ENCODE measurements at places on chromosomes 4 and X. TPM values are rescaled to one million over a fixed set of nuclear protein-coding genes. Genes with fewer than 3 reads are reported as not detected.

DNA sequence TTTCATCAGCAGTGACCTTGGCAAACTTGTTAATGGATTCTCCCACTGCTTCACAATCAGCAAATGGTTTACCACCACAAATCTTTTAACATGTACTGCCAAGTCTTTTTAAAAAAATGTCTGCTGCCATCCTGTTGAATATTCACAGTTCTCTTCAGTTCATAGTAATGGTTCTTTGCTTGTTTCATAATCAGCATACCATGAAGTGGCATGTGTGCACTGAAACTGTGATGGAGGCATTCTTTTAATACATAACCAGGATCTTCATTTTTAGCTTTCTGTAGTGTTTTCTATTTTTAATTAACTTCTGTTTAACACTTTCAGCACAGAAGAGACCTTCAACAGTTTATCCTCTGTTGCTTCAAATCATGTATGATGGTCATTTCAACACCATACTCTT is 230.1 kb upstream of the ARSJ start:
- no peak for DNase-seq

DNA sequence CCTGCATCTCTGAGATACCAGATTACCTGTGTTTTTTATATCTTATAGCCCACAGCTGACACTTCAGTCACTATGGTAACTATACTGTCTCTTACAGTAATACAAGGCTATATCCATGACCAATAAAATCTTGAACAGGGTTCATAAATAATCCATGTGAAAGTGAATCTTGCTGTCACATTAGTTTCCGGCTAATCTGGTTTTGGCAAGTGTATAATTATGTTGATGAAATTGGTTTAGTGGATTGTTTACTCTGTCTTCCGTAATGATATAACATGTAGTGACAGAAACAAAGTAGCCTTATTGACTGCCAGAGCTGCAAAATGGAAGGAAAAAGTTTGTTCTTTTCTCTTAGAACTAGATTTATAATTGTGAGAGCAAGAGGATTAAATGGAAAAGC is 686.6 kb upstream of the PABPC4L start:
- no peak for DNase-seq

DNA sequence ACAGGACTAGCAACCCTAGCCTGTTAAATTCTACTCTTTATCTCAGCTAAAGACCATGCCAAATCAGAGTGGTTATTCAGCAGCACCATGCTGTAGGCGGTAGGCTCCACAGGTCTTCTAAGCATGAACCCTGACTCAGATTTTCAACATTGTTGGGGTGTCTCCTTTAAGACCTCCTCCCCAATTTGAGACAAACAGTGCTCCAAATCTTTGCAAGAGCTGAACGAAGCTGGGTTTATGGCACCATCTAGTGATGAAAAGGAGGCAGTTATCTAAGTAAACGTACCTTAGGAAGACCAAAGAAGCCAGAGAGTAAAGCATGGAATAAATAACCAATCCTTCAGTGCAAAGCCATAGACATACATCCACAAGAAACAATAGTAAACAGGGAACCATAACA is 334.5 kb upstream of the SLC7A11 start:
- DNase-seq = no peak

- peak; percentile 76 for DNase-seq
These were observed 15.0 kb downstream of the SCARB2 start for GRCh38 chr4:76198411-76199237.

GRCh38 chrX:133415276-133416105 is at the start of gene GPC4:
TSS of gene GPC4 (minus strand) at chrX:133415489. CDS start at chrX:133414965, 524 bp downstream.
- DNase-seq = peak; percentile 40

DNA sequence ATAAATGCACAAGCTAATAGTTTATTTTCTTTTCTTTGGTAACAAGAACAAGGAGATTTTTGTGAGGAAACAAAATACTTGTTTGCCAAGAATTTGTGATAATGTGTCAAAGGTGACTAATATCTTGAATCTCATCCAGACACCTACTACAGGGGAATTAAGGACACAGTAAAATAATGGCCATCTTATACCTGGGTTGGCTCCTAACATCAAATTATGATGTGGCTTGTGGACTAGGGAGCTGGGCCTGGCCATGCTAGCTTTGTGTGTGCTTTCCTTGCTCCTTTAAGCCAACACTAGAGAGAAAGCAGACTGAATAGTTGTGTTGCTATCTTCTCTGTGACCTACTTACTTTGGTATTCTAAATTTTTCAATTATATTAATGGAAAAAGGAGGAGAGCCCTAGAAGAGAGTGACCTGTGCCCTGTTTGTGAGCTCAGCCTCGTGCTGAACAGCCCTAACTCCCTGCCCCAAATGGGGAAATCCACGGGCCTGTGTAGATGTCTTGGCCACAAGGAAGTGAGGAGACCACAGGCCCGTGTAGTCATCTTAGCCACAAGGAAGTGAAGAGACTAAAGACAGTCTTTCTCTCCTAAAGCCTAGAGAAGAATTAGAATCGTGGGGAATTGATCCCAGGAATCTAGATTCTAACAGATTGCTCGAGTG is 23.3 kb downstream of the ARHGAP24 start:
- DNase-seq = no peak

- DNase-seq = no peak
These were observed 201.3 kb upstream of the GNPDA2 start for GRCh38 chr4:44927399-44928380.

- peak; percentile 92 for DNase-seq
These were observed at the start of gene MAGED1 for GRCh38 chrX:51892921-51893745. TSS of gene MAGED1 (plus strand) at chrX:51893623. CDS start at chrX:51894305, 682 bp downstream.

GRCh38 chrX:45771560-45772340 is 571.1 kb upstream of the DIPK2B start:
- no peak for DNase-seq

DNA sequence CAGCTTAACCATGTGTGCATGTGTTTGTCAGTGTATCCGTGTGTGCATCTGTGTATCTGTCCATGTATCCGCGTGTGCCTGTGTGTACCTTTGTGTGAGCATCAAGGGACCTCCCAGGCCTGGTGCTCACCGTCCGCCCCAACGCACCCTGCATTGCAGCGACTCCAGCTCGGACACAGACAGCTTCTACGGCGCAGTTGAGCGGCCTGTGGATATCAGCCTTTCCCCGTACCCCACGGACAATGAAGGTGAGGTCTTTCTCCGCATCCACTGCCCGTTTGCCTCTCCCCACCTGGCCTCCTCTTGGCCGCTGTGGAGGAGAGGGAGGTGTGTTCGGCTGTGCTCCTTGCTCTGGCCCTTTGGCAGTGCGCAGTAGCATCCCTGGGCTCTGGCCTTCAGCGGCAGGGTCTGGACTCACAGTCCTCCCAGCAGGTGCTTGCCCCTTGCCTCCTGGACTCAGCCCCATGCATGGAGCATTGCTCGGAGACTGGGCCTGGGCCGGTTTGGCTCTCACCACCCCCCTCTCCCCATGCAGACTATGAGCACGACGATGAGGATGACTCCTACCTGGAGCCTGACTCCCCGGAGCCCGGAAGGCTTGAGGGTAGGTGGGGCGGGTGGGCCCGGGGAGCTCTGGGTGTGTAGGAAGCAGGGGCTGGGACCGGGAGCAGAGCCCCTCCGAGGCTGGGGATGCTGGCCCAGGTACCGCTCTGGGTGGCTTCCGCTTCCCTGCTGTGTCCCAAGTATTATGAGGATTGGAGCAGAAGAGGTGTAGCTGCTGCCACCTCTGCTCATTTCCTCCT is 16.4 kb upstream of the ADD1 start:
- peak; percentile 45 for DNase-seq

DNA sequence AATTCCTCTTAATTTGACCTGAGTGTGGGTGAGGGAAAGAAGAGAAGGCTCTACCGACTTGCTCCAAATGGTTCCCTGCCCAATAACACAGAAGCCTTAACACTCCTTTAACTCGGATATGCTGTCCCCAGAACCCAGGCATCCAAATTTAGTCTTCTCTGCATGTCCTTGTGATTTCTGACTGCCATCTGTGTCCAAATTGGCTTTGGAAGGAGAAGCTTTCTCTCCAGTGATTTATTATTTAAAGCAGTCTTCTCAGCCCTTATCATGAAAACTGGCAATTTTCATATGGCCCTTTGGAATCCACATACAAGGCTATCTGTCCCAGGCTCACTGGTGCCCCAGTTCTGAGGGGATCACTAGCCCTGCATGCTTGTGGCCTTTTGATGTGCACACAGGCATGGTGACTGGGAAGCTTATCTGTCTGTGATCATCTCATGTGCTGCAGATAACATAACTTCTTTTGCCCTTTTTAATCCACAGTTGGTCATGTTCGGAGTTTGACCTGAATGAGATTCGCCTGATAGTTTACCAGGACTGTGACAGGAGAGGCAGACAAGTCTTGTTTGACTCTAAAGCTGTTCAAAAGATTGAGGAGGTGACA is 56.7 kb downstream of the FNIP2 start:
- no peak for DNase-seq

GRCh38 chr4:3342182-3342854 is 49.5 kb downstream of the RGS12 start:
- no peak for DNase-seq

- DNase-seq = no peak
These were observed 81.5 kb upstream of the F9 start for GRCh38 chrX:139448996-139449395.

DNA sequence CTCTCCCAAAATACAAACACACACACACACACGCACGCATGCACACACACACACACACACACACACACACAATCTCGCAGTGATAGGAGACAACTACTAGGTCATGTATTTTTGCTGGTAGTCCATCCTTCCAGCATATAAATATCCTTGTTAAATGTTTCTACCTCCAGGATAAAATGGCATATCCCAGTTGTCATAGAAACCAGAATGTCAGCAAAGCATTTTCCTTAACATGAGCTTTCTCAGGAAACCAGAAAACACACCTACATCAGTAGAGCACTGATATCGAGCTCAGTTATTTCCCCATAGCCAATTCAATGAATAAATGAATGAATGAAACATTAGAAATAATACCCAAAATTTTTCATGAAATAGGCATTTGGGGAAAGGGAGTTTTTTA is 115.7 kb downstream of the PWWP3B start:
- DNase-seq = no peak

GRCh38 chr4:93918856-93919255 is 90.3 kb downstream of the ATOH1 start:
- DNase-seq = no peak

GRCh38 chrX:65821721-65822496 is 154.5 kb downstream of the MSN start:
- no peak for DNase-seq

GRCh38 chrX:10098270-10098713 is 58.5 kb upstream of the CLCN4 start:
- no peak for DNase-seq

GRCh38 chr4:11178433-11178832 is 250.3 kb downstream of the HS3ST1 start:
- no peak for DNase-seq

DNA sequence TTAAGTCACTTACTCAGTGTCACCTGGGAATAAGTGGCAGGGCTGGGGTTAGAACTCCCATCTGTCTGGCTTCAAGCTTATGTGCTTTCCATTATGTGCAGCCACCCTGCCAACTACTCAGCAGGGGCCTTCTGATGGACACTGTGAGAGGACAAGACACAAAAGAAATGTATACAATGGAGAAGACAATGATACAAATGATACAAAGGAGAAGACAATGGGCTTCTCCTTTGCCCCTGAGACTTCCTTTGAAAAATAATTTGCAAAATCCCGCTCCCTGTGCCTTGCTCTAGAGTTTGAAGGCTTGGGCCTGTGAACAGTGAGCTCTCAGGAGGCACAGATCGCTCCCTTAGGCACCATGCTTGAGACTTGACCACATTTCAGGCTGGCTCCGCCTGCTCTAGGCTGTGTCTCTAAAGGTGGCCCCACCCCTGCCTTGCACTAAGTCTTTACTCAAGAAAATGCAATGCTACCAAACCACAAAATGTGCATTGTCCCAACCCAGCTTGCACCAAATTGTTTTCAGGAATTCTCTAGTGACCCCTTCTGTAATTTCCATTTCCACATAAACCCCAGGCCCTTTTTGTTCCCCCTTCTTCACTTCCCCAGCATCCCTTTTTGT is 27.1 kb upstream of the STX18 start:
- no peak for DNase-seq

GRCh38 chr4:139568206-139568955 is 12.4 kb upstream of the SETD7 start:
- DNase-seq = no peak

GRCh38 chrX:26219351-26219750 is 3.4 kb downstream of the MAGEB5 start:
- no peak for DNase-seq

DNA sequence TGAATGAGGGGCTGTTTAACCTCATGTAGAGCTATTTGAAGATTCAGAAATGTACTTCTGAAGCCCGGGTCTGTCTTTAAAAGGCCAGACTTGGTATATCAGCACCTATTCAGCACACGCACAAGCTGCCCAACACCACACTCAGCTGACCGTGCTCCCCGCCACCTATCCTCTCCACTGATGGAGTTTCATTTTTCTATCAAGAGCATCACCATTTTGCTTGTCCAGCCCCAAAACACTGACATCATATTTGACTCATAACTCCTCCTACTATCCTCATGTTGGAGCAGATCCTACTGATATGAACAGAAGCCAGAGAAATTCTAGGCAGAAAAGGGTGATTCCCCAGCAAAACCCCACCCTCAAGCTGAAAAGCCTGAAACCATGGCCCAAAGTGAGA is 100.3 kb downstream of the SORBS2 start:
- no peak for DNase-seq

- no peak for DNase-seq
These were observed 188.4 kb downstream of the PDGFRA start for GRCh38 chr4:54417476-54417875.

DNA sequence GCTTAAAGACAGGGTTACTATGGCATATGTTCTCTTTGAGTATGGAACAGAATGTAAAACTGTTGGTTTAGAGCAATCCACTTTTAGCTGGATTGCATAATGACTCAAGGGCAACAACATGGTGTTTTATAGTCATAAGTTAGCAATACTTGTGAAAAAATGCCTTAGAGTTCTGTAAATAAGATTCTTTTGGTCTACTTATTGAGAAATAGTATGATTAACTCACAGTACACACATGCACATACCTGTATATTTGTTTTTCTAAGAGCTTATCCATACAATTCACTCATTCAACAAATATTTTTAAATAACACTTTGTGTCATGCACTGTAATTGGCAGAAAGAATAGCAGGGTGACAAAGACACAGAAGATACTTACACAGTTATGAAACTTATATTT is 1415.5 kb downstream of the PCDH7 start:
- DNase-seq = no peak

- no peak for DNase-seq
These were observed 957 bp downstream of the PPP2R2C start for GRCh38 chr4:6471307-6472007.

The GAGE12J gene
- total RNA-seq = 0.73 TPM

The N4BP2 gene
- total RNA-seq = 7.2 TPM

The ADRA2C gene
- total RNA-seq = 0.28 TPM

The XAGE1A gene
- total RNA-seq = not detected

The ERCC6L gene
- 0.08 TPM for total RNA-seq

The CSN1S1 gene
- not detected for total RNA-seq

The TXK gene
- total RNA-seq = 1.1 TPM

The GLOD5 gene
- total RNA-seq = 3.1 TPM

The GUCY1B1 gene
- total RNA-seq = 2.1 TPM

The CAMK2D gene
- 19.3 TPM for total RNA-seq

The MAGEH1 gene
- total RNA-seq = 7.0 TPM

The ARMCX1 gene
- total RNA-seq = 0.88 TPM

The SPACA5 gene
- total RNA-seq = not detected

The CD38 gene
- total RNA-seq = 4.6 TPM

Data from left lobe of liver (tissue), 2 donors.